ENCODE measurements at places on chromosomes 6 and 20.

GRCh38 chr6:119348748-119349360 lies 707 bp downstream of the MAN1A1 start:
- DNase-seq: no peak

- no peak for DNase-seq
Measured at GRCh38 chr6:111061508-111061907, 25.8 kb upstream of the SLC16A10 start.

- no peak for DNase-seq
Measured at GRCh38 chr20:57772349-57772964, 62.6 kb upstream of the PMEPA1 start.

- no peak for DNase-seq
Measured at GRCh38 chr6:14470671-14471070, 353.1 kb downstream of the CD83 start.

DNA sequence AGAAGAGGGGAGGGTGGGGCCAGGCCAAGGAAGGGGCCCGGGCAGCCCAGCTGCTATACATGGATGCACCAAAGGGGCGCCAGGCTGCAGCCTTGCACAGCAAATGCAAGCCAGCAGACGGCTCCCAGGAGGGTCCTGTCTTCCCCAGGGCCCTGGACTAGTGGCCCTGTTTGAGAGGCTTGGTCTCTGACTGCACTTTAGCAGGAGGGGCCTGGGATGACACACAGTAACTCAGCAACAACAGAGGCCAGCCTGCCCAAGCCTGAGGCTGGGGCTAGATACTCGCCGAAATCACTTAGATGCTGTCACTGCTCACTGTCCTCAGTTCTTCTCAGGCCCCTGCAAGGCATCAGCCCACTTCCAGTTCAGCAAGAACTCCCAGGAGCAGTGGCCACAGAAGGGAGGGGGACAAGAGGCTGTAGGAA lies 73.5 kb downstream of the TRAM2 start:
- DNase-seq: no peak

DNA sequence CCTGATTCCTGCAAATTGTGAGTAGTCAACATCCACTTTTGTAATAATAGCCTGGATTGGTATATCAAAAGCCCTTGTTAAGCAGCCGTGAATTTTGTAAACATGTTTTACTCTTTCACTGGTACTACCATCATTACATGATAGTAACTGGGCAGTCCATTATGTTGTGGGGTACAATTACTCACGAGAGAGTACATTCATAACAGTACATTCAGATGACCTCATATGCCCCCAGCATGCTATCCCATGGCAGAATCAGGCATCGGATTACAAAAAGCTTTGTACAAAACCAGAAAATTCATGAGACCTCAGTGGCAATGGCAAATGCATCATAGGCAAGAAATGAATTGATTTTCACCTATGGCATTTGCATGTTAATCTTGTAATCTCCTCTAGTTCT lies 166.2 kb downstream of the EPM2A start:
- no peak for DNase-seq

- no peak for DNase-seq
Measured at GRCh38 chr20:40966516-40967185, 62.0 kb upstream of the TOP1 start.

DNA sequence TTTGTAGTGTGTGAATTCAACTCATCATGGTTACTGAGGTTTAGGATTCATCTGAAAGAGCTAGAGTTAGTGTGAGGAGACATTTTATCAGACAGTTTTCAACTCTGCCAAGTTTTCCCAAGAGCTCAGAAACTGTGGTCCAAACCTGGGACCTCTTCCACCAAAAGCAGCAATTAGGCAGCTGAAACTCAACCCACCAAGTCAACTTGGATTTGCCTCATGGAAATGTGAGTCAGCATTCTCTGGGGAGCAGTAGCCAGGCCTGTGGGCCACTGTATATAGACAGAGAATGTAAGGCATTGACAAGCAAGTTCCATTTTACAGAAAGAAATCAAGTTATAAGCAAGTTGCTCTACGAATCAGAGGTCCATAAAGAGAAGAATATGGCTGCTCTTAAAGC lies 178.8 kb upstream of the HDDC2 start:
- no peak for DNase-seq

DNA sequence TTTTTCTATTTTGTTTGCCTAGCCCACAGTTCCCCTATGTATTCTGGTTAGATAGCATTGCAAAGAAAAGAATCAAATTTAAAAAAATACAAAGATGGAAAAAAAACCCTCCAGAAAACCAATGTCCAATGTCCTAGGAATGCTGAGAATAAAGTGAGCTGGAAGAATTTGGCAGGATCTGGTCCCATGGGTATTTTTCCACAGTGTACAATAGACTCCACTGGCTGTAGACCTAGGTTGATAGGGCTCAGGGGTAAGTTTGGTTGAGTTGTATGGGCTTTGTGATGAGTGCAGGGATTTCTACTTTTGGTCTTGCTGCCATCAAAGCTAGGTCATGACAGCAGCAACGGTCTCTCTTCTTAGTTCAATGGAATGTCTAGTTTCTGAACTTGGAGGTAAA lies 41.5 kb downstream of the SLC22A2 start:
- DNase-seq: no peak

- no peak for DNase-seq
Measured at GRCh38 chr6:146583966-146584365, 14.8 kb upstream of the ADGB start.

- no peak for DNase-seq
Measured at GRCh38 chr6:35955970-35956369, 35.1 kb upstream of the SRPK1 start.

DNA sequence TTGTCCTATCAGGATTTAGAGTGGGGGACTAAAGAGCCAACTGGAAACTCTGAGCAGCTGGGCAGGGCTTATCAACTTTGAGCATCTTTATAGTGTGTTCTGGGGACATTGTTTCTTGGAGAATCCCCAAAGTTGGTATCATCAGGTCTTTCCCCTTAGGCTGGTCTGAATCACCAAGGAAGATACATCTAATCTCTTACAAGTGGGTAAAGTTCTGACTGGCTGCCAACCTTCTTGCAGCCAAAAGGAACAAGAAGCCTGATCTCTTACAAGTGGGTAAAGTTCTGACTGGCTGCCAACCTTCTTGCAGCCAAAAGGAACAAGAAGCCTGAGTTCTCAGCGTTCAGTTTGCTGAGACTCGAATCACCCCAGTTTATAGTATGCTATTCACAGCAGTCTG lies 1.6 kb upstream of the MED23 start:
- no peak for DNase-seq

DNA sequence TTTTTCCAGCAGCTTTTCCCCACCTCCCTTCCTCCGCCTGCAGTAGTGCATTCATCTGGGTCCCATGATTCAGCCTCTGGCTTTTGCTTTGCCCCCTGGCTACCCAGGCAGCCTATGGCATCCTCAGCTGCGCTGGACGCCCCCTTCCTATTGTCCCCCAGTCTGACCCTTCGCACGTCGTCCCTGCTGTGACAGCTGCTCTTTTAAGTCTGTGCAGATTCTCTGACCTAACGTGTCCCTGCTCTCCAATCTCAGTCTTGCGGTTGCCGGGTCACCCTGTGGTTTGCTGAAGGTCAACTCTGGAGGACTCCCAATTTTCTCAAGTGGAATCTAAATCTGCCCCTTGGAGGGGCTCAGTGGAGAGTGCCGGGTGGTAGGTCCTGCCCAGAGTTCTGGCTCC lies 294.3 kb downstream of the CDC5L start:
- no peak for DNase-seq

- no peak for DNase-seq
Measured at GRCh38 chr20:34536798-34537394, 20.7 kb downstream of the DYNLRB1 start.

DNA sequence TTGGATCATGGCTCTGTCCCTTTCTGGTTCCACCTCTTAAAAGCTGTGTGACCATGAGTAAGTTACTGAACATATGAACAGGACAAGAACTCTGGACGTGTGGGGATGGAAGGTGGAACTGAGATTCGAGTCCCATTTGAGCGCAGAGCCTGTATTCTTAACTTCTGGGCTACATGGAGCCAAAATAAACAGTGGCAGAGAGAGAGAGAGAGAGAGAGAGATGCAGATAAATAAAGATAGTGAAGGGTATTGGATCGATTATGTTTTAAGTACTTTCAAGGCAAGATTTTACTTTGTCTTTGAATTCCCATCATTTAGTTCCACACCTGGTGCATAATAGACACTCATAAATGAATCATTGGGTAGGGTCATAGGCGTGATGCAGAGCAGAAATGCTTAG lies 39.7 kb downstream of the SLC35D3 start:
- no peak for DNase-seq

DNA sequence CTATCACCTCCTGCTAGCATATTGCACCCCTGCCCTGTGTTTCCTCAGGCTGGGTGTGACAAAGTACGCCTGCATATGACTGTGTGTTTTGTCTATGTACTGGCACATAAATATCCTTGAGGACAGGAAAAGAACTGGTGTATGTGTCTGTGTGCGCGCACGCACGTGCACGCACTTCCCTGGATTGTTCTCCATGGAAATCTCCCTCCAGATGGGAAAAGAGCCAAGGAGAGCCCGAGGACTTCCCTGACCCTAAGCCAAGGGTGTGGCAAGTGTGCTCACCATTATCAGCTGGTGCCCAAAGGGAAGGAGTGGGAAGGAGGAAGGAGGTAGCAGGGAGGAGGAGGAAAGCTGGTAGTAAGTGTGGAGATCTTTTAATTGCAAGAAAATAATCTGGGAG lies 117.6 kb downstream of the HIVEP2 start:
- DNase-seq: no peak

GRCh38 chr20:47922269-47922668 lies 137.0 kb upstream of the SULF2 start:
- DNase-seq: no peak

DNA sequence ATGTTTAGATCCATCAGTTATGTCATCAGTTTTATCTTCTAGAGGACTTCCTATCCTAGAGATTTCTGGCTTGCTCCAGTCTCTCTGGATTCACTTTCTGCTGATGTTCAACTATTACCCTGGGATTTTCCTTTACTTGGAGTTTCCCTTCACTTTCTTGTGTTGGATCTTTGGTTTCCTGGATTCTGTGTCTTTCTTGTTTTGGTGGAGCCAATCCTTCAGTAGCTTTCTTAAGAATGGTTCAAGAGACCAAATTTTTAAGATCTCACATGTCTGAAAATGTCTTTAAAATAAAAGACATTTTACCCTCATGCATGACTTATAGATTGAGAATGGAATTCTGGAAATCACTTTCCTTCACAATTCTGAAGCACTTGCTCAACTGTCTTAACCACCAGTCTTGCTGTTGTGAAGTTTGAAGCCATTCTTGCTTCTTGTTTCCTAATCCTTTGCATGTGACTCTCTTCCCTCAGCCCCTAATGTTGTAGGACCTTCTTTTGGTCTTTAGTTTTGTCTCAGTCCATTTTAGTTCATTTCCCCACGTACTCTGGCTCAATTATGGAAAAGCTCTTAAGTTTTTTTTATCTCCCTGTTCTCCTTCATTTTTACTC lies 87.9 kb downstream of the ARID1B start:
- DNase-seq: no peak

- DNase-seq: no peak
Measured at GRCh38 chr20:61322151-61322865, 70.2 kb downstream of the CDH4 start.

- no peak for DNase-seq
Measured at GRCh38 chr6:46626228-46626909, 26.2 kb downstream of the CYP39A1 start.

- no peak for DNase-seq
Measured at GRCh38 chr6:3176562-3177355, 19.4 kb upstream of the TUBB2A start.

- no peak for DNase-seq
Measured at GRCh38 chr6:119459207-119459974, 109.8 kb upstream of the MAN1A1 start.

DNA sequence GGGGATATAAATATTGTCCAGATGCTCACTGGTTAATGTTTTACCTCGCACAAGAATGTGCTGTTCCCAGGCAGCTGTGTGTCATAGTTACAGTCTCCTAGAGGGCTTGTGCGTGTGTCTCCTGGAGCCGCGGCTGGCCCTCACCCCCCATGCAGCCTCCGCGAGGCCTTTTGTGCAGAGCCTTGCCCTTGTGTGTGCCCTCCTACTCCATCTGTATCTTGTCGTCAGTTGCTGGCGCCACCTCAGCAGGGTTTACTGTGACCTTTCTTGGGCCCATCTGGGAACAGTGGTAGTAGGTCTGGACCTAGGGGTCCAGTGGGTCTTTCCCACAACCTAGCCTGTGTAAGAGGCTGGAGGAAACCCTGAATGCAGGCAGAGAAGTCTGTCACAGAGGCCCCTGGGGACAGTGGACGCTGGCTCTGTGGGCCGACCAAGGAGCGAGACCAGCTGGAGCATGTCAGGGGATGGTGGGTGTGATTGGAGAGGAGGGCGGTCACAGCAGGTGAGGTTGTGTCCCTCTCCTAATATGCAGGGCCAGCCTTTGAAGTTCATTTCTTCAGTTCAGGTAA lies 35.2 kb downstream of the PPP1R14C start:
- no peak for DNase-seq

DNA sequence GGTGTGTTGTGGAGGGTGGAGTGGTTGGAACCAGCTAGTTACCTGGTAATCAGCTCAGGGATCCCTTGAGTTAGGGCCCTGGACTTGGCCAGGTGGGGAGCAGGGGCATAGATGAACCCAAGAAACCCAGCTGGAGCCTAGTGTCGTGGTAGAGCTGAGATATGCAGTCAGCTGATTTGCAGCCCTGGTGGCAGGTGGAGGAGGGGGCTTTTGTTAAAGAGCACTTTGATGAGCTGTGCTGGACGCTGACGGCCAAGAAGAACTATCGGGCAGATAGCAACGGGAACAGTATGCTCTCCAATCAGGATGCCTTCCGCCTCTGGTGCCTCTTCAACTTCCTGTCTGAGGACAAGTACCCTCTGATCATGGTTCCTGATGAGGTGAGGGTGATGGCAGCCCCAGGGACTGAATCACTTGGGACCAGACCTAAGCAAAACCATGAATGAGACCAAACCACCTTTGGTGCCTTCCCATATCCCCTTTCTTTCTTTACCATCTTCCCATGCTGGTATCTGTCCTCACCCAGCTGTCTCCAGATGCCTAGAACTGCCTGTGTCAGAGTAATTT lies 12.7 kb downstream of the DEF6 start:
- no peak for DNase-seq

GRCh38 chr20:22472447-22473100 lies 111.8 kb downstream of the FOXA2 start:
- no peak for DNase-seq

DNA sequence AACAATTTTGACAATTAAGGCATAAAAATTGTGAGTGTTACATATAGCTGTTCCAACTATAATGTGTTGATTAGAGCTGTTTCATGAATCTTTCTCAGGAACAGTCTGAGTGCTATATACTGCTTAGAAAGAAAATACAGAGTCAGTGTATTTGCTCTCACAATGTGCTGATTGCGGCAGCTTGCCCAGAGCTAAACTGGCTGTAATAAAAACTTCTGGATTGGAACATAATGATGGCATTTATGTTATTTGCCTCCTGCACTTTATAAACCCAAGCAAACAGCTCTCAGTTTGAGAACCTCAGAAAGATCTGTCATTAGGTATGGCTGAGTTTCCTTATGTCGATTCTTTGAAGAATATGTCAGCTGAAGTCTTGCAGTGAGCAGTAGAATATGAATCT lies 29.5 kb downstream of the FLRT3 start:
- no peak for DNase-seq

DNA sequence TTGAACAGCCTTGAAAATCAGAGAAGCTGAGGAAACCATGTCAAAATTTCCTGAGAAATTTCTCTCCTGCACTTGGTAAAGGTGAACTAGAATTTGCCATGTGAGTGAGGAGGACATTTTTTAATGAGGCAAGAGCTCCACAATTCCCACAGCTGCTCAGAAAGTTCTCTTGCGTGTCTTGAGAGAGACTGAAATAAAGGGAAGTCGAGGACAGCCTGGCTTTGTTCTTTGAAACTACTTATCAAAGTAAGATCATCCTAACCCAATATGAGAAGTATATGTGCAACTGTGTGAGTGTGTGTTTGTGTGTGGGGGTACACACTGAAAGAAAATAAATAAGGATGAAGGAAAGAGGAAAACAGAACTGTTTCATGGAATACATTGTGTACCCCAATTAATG lies 163.4 kb downstream of the SLC24A3 start:
- DNase-seq: no peak

Measured in stimulated activated effector memory CD8-positive, alpha-beta T cell treated with anti-CD3 and anti-CD28 coated beads, Interleukin-12 subunit alpha, Interleukin-12 subunit beta, amount 100 ng/mL, for 72 hours (primary cell).